ENCODE measurements at places on chromosomes 3 and 15.

DNA sequence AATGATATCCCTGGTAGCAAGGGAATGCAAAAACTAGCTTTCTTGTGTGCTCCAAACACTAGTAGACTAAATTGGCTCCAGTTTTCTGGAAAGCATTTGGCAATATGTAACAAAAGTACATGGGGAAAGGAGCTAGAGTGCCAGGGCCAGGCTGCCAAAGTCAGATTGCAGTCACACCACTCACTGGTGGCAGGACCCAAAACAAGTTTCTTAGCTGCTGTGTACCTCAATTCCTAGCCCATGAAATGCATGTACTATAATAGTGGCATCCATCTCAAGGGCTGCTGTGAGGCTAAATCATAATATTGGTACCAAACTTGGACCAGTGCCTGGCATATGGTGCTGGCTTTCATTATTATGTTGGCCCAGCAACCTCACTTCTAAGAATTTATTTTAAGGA, 49.3 kb downstream of the CLDN18 start:
- no peak for DNase-seq

- DNase-seq = no peak
These were observed 459 bp upstream of the ADCY5 start for GRCh38 chr3:123449102-123449996.

DNA sequence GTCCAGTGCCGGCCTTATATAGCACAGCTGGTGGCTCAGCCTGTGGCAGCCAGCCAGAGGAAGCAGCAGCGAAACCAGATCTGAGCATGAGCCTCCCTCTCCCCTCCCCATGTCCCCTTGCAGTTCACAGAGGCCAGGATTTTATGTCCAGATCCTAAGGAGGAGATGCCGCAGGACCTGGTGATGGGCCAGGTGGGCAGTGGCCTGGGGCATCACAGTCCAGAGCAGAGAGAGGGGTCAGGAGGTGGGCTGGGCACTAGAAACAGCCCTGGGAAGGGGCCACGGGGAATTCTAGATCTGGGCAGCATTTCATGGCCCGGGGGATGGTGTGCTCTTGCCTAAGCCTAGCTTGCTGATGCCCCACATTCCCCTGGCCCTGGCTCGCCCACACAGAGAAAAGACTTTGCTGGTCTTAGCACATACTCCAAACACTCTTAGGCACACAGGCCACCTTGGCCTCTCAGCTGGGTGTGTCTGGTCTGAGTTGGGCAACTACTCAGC, 259 bp upstream of the CILP start:
- DNase-seq = no peak

DNA sequence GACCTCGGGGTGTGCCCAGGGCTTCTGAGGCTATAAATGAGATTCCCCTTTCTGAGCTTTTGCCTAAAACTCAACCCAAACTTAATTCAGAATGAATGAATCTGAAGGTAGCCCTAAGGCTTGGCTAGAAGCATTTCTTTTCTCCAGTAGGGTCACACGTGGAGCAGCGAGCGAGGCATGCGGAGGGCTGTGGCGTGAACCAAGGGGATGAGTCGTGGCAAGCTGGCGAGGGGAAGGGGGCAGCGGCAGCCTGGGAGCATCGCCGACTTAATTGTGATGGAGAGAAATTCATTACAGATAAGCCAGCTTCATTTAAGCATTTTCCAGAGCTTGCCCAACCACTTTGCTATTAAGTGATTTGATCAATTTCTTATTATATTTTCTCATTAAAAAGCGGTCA, 79.9 kb downstream of the CHSY1 start:
- DNase-seq = no peak

GRCh38 chr3:57903124-57903890, 104.9 kb upstream of the FLNB start:
- no peak for DNase-seq

Data from NAMALWA (cell line).